ENCODE measurements at places on chromosomes 12 and 14. TPM values are rescaled to one million over a fixed set of nuclear protein-coding genes. Genes with fewer than 3 reads are reported as not detected.

KRT85 gene
- not detected for total RNA-seq

CAMKK2 gene
- total RNA-seq = 26.8 TPM

PTHLH gene
- total RNA-seq = 34.4 TPM

SELPLG gene
- 0.95 TPM for total RNA-seq

CFL2 gene
- 117 TPM for total RNA-seq

AKAP5 gene
- 0.46 TPM for total RNA-seq

WASHC3 gene
- 27.7 TPM for total RNA-seq
